Activated CD4-positive, CD25-positive, alpha-beta regulatory T cell treated with anti-CD3 and anti-CD28 coated beads, Interleukin-2, amount 50 U/mL, for 16 hours (primary cell): ENCODE measurements at places on chromosomes 11 and 22.

- DNase-seq: no peak
Measured at GRCh38 chr11:121281698-121282097, 10.9 kb upstream of the SC5D start.

DNA sequence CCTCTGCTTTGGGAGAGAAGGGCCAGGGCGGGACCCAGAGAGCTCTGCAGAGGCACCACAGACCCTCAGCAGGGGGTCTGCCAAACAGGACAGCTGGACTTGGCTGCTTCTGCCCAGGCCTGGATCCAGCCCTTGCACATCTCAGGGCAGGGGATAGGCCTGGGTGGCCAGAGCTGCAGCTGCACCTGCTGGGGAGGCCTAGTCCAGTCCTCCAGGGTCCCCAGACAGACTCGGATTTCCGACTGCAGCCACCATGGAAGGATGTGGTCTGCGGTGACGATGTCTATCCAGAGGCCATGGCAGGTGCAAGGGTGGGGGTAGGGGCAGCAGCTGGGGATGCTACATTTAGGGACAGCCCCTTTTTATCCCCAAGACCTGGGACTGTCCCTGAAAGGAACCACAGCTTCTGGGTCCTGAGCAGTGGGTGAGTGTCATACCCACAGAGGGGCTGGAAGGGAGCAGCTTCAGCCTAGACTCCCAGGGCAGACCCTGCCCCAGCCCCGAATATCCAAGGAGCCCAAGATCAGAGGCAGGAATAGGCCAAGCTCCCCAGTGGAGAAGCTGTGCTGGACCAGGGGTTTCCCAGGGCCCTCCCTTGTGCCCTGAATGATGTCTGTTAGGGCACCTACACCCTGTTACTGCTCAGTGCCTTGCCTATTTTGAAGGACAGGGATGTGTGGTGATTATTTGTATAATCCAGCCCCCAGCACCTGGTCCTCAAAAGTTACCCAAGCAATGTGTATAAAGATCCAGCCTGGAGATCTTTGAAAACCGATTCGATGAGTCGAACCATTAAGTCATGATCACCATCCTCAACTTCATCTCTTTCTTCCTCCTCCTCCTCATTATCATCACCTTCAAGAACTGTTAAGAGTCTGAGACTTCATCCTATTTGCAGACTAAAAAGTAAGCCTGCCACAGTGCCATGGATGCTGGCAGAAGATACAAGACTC, 2.5 kb upstream of the IGLL5 start:
- no peak for DNase-seq

- no peak for DNase-seq
Measured at GRCh38 chr22:42281284-42281683, 10.8 kb upstream of the TCF20 start.

DNA sequence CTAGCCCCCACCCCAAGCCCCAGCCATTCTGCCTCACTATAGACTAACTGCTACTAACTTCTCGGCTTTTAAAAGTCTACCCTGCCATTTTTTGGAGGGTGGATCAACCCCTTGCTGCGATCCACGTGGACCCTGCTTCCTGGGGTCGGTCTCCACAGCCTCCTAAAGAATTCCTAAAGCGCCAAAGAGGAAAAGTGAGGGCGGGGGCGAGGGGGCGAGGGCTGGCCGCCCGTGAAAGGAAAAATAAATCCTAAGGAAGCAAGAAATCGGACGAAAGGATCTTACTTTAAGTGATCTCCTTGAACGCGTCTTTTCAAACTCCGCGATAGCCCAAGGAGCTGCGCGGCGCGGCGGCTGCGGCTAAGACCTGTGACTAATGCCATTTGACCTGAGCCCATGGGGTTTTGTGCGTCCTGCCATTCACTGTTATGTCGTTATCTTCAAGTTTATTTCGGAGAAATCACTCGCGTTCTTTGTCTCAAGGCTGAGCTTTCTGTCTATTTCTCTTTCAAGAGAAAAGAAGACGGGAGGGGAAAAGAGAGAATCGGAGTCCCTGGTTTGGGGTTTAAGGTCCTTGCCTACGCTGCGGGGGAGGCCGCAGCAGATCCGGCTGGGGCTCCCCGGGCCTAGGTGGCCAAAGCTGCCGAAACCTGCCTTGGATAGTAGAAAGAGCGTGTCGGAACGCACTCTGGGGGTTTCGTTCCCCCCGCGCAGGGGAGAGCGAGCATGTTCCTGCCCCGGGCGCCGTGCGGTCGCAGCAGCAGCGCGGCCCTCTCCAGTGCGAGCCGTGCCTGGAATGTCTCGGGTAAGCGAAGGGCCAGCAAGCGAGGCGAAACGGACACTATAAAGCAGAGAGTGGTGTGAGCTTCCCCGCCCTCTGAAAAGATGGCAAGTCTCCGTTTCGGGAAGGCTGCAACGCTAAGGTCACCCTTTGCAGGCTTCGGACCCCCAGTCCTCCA, 2.8 kb upstream of the DBX1 start:
- no peak for DNase-seq

DNA sequence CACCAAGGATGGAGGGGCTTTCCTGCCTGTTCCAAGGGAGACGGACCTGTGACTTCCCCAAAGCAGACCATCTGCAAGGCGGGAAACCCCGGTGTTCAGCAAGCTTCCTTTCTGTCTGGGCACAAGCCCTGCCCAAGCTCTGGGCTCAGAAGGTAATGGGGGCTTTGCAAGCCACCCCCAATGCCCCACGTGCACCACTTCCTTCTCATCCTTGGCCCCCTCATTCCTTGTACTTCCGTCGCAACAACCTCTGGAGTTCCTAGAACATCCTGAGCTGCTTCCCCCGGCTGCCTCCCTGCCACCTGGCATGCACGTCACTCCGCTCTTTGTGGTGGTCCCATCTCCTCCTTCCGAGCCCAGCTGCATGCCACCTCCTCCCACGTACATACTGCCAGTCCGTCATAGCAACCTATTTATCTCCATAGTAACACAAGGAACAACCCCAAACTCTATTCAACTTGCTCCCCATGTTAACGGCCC, 3.9 kb downstream of the MYEOV start:
- no peak for DNase-seq

GRCh38 chr22:17243524-17243923, 24.3 kb upstream of the ADA2 start:
- DNase-seq: no peak

- peak; percentile 62 for DNase-seq
Measured at GRCh38 chr11:112289588-112290492, 29.2 kb upstream of the PLET1 start.

- no peak for DNase-seq
Measured at GRCh38 chr22:19466848-19467752, 11.9 kb downstream of the UFD1 start.

DNA sequence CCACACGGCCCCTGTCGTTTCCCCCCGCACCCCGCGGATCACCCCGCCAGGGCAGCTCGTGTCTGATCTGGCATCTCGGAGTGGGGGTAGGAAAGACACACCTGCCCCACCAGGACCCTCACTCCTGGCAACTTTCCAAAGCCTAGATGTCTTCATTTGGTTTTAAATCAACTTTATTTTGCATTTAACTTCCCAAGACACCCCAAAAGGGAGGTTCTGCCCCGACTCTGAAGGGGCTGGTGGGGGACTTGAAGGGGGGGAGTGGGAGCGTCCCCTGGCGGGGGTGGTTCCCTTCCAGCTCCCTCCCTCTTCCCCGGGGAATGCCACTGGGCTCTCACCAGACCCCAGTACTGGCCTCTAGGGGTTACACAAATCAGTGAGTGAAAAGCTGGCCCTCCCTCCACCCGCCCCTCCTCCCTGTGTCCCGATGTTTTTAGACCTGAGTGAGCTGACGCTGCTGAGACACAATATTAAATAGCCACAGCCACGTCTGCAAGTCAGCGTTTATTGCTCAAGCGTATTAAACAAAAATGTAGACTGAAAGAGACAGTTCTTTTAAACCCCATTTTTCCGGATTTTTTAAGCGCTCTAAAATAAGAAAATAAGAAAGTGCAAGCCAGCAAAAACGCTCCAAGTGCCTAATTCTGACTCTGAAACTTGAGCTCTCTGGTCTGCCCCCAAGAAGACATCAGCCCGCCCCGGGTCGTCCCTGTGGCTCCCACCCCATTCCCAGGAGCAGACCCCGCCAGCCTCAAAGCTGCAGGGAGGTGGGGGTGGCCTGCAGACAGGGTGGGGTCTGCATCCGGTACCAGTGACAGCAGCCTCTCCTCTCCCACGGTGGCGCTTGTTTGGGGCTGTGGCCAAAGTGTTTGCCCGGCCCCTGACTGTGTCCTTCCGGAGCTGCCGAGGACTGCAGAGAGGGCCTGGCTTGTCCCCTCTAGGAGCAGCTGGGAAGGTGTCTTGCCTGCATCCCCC, 1.1 kb upstream of the TTLL8 start:
- no peak for DNase-seq

- DNase-seq: no peak
Measured at GRCh38 chr11:8070417-8071115, 10.4 kb upstream of the TUB start.

DNA sequence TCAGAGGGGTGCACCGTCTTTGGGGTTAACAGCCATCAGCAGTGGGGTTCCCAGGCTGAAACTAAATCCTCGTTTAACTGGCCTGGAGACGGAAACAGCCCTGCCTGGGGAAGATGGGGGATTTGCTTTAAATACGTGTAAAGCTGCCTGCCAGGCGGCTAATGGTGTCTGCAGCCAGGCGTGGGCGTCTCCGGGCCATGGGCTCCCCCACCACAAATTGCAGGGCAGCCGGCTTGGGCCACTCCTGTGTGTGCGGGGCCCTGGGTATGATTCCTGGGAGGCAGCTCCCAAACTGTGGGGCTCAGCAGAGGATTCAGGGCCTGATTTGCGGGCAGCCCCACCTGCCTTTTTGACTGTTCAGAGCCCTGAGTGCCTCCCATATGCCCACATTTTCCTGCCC, 110.5 kb downstream of the KCNQ1 start:
- DNase-seq: no peak

- no peak for DNase-seq
Measured at GRCh38 chr11:63510360-63511047, 4.6 kb downstream of the LGALS12 start.

DNA sequence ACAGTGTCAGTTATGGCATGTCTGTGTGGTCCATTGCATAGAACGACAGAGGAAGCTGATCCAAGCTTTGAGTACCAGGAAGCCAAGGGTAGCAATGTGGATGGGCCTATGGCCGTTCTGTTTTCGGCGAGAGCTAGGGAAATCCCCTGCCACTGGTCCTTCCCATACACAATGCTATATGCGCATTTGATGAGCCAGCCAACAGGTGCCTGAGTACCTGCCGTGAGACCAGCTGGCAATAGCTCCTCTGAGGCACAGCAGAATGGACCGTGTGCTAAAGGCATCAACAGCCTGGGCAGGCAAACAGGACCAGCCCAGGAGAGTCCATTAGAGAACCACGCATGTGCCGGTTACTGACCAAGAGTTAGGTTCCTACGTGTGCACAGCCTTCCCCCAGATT, 753.0 kb downstream of the NTM start:
- no peak for DNase-seq
